ENCODE measurements at places on chromosomes 3 and 15.

DNA sequence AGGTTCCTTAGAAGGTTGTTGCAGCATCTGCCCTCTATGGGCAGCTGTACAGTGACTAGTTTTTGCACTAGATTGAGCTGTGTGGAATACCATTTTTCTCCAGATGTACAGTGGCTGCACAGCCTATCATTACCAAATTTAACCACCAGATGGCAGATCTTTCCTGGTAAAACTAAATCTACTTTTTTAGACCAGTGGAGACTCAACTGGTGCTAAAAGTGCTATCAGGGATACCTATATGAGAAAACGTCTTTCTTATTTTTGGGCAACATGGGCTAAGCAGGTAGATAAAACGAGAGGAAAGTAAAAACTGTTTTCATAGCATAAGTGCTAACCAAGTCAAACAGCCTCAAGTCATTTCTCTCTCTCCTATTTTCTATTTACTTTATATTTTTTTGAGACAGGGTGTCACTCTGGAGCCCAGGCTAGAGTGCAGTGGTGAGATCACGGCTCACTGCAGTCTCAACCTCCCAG, 21.2 kb downstream of the IGSF10 start:
- peak; percentile 81 for DNase-seq

DNA sequence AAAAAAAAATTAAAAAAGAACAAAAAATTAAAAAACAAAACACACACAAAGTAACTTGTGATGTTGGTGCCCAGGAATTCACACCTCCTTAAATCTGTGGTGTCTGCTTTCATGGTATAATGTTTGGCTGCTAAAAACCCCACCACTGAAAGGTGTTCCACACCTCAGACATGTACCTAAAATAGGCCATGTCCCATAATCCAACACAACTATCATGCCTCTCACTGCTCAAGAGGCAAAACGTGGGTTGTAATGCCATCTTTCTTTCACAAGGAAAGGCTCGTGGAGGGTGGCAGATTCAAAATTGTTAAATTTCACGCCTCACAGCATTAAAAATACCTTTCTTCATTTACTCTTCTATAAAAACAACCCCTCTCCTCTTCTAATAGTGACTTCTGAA, 29.5 kb downstream of the MKRN2 start:
- no peak for DNase-seq

DNA sequence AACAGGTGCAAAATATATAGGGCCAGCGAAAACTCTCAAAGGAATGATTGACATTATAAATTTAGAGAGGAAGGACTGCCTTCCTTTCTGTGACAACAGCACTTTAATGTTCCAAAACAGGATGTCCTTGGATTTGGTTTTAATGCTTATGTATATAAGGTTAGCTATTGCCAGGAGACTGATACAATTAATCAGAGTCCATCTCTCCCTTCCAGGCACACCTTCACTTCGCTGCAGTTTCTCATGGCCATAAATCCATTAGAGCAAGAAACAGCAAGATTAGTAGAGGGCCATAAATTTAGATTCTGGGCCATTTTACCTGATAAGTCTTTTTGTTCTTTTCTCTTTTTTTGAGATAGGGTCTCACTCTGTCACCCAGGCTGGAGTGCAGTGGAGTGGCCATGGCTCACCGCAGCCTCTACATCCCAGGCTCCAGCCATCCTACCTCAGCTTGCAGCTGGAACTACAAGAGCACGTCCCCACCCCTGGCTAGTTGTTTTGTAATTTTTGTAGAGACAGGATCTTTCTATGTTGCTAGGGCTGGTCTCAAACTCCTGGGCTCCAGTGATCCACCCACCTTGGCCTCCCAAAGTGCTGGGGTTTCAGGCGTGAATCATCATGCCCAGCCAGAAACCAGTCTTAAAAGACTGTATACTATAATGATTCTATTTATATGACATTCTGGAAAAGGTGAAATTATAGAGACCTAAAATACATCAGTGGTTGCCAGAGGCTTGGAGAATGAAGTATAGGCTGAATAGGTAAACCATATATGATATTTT, 15.7 kb upstream of the TFRC start:
- no peak for DNase-seq

DNA sequence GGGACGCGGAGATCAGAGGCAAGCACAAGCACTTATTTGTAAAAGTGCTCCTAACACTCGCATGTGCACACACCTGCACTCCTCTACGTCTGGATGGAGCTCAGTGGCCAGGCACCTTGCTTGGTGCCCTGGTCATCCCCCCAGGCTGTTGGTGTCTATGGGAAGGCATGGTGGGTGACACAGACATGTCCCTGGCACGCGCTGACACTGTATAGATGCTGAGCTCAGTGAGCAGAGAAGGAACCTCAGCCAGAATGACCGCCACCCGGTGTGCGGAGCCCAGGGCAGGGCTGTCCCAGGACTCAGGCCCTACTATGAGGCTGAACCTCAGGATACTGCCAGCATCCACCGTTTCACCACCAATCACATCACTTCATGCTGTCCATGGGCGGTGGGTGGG, 64.5 kb downstream of the NIPA2 start:
- DNase-seq = no peak

DNA sequence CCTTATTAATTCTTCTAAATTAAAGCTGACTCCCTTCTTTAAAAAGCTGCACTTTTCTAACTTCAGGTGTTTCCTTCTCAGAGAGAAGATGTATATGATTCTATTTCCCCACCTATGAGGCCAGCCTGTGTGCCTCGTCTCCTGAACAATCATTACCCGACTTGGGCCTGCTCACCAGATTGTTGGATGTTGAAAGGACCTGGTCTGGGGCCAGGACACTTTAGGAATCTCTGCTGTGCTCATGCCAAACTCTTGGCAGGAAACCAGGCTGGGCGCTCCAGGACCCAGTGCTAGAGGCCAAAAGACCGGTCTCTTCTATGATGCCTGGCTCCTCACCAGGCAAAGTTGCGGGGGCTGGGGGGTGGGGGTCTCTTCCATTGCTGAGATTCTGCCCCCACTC, 16.9 kb upstream of the LRRC31 start:
- DNase-seq = no peak

GRCh38 chr3:27310688-27311087, 58.5 kb downstream of the NEK10 start:
- DNase-seq = peak; percentile 42

DNA sequence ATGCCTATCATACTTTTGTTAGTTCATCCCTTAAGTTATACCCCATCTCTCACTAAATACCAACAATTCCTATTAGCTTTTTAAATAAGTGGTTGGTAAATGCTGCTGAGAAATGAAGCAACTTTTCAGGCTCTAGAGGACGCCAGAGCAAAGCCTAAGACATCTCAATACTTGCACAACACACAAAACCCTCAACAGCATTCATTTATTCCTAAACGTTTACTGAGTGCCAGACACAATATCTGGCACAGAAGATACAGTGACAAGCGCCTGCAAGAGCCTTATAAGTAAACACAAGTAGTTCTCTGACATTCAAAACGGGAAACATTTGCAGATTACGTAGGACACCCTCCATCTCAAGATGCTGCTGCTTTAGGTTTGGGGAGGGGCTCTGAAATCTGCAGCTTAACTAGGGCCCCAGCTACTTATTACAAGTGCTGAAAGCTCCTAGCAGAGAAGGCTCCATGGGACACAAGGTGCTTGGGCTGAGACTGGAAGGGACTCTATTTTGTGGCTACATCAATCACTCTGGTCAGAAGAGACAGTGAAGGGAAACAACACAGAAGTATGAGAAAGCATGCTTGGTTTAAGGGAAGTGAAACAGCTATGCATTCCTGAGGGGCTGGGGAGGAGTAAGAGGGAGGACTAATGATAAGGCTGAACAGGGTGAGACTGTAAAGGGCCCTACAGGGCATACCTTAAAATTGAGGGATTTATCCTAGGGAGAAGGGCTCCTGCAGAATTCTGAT, 311.3 kb downstream of the PLCL2 start:
- peak; percentile 25 for DNase-seq

GRCh38 chr15:64515196-64515595, 54.8 kb downstream of the ZNF609 start:
- no peak for DNase-seq

- DNase-seq = no peak
Measured at GRCh38 chr3:13063225-13063624, 10.0 kb downstream of the IQSEC1 start.

DNA sequence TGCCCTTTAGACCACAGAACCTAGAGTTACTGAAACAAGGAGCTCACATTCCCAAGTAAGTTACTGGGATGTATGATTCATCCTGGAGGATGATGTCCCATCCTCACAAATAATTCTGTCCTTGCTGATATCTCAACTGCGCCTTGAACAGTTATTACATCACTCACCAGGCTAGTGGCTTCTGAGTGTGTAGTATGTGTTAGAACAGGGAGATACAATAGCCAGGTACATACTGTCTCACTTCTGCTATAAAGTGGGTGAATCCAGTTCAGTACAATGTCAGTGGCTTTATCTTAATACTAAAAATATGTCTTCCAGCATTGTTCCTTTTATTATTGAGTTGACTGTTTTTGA, 483.2 kb upstream of the FRG2C start:
- DNase-seq = no peak

- DNase-seq = no peak
Measured at GRCh38 chr3:50415061-50415460, 55.7 kb upstream of the TMEM115 start.

GRCh38 chr15:33797651-33798050, 170.6 kb upstream of the CHRM5 start:
- no peak for DNase-seq

GRCh38 chr15:91929509-91929908, 76.0 kb downstream of the SLCO3A1 start:
- no peak for DNase-seq

DNA sequence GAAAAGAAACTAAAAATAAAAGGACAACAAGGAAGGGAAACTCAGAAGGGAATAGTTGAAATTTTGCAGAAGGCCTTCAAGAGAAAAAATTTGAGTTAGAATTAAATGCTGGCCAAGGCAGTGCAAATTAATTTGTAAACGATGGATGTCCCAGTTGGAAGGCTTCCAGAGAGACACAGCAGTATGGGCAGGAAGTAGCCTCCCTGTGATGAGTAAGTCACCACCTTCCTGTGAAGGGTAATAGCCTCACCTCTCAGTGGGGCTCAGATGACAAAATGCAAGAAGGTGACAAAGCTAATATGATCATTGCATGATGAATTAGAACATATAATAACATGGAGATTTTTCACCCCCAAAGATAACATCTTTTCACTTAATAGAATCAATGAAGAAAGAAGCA, 27.3 kb upstream of the TMCO5A start:
- no peak for DNase-seq

GRCh38 chr3:191343913-191344312, 13.6 kb upstream of the UTS2B start:
- DNase-seq = no peak

DNA sequence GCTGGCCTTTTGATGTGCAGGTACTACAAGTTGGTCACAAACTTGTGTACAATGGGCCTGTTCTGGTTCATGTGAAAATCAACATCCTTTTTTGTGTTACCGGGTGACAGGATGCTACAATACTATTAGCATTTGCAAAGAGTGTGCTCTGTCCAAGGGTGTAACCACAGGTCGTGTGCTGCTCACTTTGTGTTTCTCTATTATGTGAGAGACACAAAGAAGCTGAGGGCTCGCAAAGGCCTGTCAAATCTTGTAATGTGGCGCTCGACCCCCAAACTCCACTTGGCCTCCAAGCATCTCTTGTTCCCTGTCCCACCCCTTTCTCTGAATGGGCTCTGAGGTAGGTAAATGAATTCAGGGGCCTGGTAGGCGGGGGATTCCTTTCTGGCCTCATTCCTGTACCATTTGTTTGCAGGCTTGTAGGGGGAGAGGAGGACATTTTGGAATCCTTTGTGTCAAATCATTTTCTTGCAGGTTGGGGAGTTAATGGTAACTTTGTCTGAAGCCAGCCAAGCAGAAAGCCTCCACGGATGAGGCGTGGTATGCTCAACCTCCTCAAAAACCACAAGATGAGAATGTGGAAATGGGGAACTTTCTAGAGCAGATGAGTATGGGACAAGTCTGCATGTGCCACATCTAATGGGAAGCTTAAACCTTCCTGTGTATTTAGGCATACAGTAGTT, 109.1 kb downstream of the OPA1 start:
- DNase-seq = peak; percentile 56

DNA sequence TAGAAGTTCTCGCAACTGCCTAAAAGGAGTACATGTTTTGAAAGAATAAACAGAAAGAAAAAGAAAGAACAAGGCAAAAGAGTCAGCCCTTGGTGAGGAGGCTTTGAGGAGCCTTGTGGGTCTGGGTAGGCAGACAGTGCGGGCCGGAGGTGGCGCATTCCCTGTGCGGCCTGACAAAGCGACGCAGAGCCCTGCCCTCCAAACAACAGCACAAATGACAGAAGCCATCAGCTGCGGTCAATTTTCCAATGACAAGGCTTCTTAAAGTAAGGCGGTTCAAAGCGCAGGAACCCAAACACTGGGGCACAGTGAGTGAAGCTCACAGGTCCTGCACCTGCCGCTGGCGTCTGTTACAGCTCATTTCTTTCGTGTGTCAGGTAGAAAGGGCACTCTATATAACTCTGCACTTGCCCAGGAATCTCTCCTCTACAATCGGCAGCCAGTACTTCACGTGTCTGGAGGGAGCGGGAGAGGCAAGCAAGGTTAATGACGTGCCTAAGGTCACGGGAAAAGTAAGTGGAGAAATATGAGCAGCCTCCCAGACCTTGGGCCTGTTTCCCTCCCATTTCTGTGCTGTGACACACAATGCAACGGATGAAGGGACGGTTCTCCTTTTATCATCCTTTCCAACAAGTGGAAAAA, 178.1 kb downstream of the OPA1 start:
- DNase-seq = no peak

GRCh38 chr15:38061856-38062649, 127.6 kb downstream of the TMCO5A start:
- DNase-seq = no peak

GRCh38 chr3:54046641-54047214, 75.6 kb upstream of the CACNA2D3 start:
- no peak for DNase-seq

DNA sequence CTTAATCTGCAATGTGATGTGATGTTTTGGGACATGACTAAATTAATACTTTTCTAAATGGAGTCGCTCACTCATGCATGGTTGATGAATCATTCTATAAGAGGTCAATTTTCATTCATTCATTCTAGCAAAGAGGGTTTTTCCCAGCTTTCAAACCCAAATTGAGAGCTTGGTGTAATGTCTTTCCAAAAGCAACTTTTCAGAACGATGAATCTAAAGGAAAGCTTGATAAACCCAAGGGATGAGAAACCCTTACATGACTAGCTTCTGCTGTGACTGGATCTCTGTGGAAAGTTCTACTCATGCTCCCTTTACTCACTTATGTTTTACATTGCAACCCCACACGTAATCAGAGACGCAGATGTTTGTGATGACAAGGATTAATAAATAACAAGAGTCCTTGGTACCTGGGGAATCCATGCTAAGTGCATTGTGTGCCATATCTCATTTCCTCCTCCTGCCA, 47.7 kb downstream of the PDZRN3 start:
- DNase-seq = no peak
